ENCODE measurements at places on chromosomes 1 and 21.

- no peak for DNase-seq
These were observed 296.3 kb downstream of the PRDM2 start for GRCh38 chr1:13996334-13996733.

DNA sequence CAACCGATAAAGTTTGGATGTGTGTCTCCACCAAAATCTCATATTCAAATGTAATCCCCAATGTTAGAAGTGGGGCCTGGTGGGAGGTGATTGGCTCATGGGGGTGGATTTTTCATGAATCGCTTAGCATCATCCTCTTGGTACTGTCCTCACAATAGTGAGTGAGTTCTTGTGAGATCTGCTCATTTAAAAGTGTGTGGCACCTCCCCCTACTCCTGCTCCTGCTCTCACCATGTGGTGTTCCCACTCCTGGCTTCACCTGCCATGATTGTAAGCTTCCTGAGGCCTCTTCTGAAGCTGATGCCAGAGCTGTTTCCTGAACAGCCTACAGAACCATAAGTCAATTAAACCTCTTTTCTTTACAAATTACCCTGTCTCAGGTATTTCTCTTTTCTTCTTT, 28.2 kb upstream of the PRDX6 start:
- no peak for DNase-seq

DNA sequence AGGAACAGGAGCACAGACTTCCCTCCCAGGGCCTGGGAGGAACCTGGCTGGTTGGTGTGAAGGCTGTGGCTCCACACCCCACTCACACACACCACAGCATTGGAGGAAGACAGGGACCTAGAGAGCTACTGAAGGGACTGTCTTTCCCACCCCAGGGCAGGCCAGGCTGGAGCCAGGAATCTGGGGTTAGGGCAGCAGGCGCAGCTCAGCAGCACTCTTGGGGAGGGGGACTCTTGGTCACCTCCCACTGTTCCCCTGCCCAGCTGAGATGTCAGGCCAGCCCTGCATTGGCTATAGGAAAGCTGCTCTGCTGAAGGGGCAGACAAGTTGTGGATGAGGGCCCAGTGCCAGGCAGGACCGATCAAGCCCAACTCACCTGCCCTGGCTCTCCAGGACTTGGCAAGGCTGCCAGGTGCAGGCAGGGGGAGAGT, 1.6 kb upstream of the PLEKHA6 start:
- no peak for DNase-seq

DNA sequence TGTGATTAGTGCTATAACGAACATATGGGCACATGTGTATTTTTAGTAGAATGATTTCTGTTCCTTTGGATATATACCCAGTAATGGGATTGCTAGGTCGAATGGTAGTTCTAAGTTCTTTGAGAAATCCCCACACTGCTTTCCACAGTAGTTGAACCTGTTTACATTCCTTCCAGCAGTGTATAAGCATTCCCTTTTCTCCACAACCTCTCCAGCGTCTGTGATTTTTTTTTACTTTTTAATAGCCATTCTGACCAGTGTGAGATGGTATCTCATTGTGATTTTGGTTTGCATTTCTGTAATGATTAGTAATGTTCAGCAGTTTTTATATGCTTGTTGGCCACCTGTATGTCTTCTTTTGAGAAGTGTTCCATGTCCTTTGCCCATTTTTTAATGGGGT, 81.8 kb upstream of the SLC44A3 start:
- no peak for DNase-seq

- DNase-seq = no peak
These were observed 14.5 kb upstream of the CBR3 start for GRCh38 chr21:36120304-36120888.

GRCh38 chr1:151716405-151716762, 219 bp downstream of the CELF3 start:
- no peak for DNase-seq

DNA sequence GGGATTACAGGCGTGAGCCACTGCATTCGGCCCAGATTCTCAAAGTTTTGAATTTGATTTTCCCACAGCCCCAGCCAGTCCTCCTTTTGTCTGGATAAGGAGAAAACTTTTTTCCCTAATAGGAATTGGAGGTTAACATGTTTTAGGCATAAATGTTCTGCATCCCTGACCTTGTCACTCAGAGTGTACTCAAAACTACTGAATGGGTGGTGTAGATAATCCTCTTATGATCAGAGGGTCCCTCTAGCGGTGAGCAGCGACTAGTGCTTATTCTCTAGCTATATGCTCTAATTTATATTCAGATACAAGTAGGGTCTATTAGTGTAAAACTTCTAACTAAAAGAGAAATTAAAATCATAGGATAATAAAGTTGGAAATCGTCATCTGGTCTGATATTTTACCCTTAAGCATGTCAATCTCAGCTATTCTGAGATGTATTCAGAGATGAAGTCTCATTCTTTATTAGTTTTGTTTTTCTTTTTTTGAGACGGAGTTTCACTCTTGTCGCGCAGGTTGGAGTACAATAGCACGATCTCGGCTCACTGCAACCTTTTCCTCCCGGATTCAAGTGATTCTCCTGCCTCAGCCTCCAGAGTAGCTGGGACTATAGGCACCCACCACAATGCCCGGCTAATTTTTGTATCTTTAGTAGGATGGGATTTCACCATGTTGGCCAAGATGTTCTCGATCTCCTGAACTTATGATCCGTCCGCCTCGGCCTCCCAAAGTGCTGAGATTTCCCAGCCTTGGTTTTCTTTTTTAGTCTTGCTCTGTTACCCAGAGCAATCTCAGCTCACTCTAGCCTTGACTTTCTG, 2.7 kb upstream of the PSMD4 start:
- peak; percentile 5 for DNase-seq

- no peak for DNase-seq
These were observed 15.5 kb downstream of the SAMSN1 start for GRCh38 chr21:14530592-14530991.

- no peak for DNase-seq
These were observed 9.2 kb upstream of the FNBP1L start for GRCh38 chr1:93438716-93439115.

All from activated CD4-positive, alpha-beta T cell treated with anti-CD3 and anti-CD28 coated beads, Interleukin-2, amount 50 U/mL, for 24 hours (primary cell).